ENCODE measurements at places on chromosomes 4 and X. TPM values are rescaled to one million over a fixed set of nuclear protein-coding genes. Genes with fewer than 3 reads are reported as not detected.
A peak's percentile ranks its signal among the peaks of the same experiment; 100 is the strongest.

DNA sequence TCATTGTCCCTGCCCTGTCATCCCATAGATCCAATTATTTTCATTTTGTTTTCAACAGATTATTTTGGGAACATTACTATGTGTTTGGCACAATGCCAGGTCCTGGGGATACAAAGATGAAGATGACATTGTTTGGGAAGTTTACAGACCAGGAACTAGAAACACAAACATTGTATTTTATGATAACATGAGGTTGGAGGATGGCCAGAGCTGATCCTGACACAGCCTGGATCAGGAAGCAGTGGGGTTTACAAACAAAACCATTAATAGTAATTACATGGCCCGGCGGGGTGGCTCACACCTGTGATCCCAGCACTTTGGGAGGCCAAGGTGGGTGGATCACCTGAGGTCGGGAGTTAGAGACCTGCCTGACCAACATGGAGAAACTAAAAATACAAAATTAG, 29.9 kb downstream of the CLRN2 start:
- no peak for DNase-seq

The TENM3 gene
- 23.1 TPM for total RNA-seq

The CHRDL1 gene
- 0.74 TPM for total RNA-seq

The HSFX4 gene
- not detected for total RNA-seq

GRCh38 chr4:7938609-7939376, 868 bp downstream of the AFAP1 start:
- DNase-seq: peak; percentile 58

DNA sequence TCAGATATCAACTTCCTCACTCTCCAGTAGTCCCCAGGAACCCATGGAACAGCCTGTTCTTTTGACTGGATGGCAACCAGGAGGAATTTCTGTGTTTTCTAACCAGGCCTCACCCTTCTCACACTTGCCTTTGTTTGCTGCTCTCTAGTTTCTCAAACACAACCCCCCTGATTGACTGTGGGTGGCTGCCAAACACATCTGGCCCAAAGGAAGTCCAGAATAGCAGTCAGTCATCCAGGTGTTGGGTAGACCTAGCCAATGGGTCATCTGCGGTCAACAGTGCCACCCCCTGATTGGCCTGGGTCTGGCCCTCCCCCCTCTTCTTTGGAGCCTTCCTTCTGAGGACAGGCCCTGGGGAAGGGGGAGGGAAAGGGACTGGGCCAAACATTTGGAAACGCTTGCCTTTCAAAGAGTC, 53.7 kb downstream of the MSX1 start:
- DNase-seq: no peak

- no peak for DNase-seq
These were observed 22.3 kb downstream of the APLN start for GRCh38 chrX:129632443-129632842.

The RNF150 gene
- total RNA-seq: 57.4 TPM

GRCh38 chr4:1572521-1572920, 111.6 kb downstream of the FAM53A start:
- no peak for DNase-seq

The STAP1 gene
- total RNA-seq: not detected

DNA sequence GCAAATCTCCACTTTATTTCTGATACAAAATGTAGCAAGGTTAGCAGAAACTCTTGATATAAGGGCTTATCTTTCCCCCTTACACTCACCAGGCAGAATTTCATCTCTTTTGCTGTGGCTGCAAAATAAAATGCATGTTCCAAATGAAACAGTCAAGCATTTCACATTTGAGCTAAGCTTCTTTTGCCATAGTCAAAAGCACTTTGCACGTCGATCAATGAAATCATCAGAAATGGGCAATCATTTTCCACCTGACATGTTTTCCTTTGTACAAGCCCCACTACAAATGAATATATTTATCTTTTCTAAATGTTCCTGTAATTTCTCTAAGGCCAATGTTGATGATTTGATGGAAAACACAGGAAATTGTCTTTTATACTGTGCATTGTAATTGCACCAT, 178.4 kb downstream of the ANKRD50 start:
- no peak for DNase-seq

DNA sequence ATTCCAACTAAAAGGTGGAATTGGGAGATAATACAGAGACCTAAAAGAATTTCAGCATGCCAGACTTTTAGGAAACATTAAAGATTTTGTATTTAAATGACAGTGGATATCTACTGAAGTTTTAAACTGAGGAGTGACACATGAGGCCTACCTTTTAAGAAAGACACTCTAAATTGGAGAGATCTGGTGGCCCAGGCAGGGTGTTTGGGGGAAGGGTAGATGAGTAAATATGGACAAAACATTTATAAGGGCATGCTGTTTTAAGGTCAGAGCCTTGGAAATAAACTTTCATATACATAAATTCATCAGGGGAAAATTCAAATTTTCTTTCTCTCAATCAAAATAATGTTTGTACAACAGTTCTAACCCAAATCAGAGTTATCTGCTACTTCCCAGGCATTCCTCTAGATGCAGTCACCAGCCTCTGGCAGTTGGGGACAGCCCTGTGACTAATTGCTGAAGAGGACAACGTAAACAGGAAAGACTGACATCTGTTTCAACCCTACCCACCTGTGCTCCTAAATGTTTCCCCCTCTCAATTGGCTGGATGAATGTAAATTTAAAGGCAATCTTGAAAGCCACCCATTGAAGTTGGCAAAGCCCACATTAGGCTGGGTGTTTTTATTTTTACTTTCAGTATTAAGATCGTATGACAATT, 1646.9 kb upstream of the ADGRL3 start:
- no peak for DNase-seq

DNA sequence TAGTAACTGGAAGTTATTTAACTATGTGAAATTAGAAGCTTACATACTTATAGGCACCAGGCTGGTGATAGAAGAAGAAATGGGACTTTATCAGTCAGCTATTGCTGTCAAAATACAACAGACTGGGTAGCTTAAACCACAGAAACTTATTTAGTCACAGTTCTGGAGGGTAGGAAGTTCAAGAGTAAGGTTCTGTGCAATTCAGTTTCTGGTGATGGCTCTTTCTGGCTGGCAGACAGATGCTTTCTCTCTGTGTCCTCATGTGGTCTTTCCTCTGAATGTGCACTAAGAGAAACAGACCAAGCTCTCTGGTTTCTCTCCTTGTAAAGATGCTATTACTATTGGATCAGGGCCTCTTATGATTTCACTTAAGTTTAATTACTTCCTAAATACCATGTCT, 92.1 kb upstream of the ANKRD50 start:
- DNase-seq: no peak

The TBC1D8B gene
- 1.7 TPM for total RNA-seq

DNA sequence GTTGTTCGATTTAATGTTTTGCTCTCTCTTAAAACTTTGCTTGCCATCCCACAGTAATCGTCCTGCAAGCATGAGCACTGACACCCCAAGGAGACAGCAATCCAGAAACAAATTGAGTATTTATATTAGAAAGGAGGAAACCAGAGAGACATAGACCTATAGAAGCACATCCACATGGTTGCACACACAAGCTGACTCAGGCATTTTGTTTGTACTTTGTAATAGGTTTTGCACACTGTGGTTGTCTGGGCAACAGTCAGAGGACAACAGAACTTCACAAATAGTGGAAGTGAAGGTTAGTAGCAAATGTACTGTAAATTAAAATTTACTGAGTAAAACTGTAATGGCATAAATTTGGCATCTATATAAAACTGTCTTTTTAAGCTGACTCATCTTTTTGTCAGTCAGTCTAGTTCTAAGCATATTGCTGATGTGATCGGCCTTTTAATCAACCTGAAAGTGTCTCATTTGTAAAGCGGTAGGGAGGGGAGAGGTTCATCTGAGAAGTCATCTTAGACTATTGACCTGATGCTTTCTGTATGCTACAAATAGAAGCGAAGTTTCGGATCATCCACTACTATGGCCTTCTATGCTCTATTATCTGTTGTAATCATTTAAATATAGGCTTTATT, 1624.7 kb downstream of the ARAP2 start:
- DNase-seq: no peak

- DNase-seq: no peak
These were observed 14.4 kb upstream of the DCAF8L1 start for GRCh38 chrX:27995611-27996010.

Data from cardiac muscle cell (in vitro differentiated cells and primary cell).